ENCODE measurements at places on chromosomes 1 and 21.
A peak's percentile ranks its signal among the peaks of the same experiment; 100 is the strongest.

- no peak for DNase-seq
Observed at GRCh38 chr1:116078699-116079223, 32.4 kb upstream of the MAB21L3 start.

DNA sequence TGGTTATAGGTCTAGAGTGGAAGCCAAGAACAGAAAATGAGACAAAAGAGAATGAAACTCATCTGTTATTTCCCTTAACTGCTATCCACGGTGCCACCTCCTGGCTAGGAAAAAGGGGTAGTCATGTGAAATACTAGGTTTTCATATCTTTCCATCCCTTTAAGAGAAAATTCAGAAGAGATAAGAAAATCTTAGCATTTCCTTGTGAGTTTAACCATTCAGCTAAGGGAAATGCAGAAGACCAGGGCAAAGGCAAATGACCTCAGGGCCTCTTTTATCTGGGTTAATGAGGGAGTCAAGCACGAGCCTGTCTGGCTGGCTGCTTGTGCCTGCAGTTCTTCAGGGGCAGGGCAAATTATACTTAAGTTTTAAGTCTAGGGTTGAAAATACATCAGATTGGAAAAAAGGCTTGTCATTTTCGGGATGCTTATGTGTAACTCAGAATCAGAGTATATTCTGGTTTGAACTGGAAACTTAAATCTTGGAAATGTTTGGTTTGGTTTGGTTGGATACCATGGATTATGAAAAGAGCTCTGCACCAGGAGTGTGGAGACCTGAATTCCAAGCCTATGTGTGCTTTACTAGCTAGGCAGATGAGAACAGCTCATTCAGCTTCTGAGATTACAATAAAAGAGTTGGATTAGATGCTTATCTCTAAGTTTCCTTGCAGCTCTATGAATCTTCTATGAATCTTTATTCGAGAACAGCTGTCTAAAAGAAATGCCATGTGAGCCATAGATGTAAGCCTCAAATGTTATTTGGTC, 19.9 kb downstream of the NIBAN1 start:
- peak; percentile 57 for DNase-seq

- DNase-seq, result peak; percentile 37
Observed at GRCh38 chr1:107196973-107197562, 56.2 kb downstream of the NTNG1 start.

GRCh38 chr21:32459972-32460371, 47.5 kb downstream of the EVA1C start:
- no peak for DNase-seq

GRCh38 chr1:64569411-64569810, 99.5 kb downstream of the CACHD1 start:
- DNase-seq, result no peak

- DNase-seq, result no peak
Observed at GRCh38 chr1:20074725-20075171, 4.8 kb downstream of the PLA2G5 start.

GRCh38 chr1:214979191-214979590, 103.3 kb upstream of the KCNK2 start:
- DNase-seq, result no peak

DNA sequence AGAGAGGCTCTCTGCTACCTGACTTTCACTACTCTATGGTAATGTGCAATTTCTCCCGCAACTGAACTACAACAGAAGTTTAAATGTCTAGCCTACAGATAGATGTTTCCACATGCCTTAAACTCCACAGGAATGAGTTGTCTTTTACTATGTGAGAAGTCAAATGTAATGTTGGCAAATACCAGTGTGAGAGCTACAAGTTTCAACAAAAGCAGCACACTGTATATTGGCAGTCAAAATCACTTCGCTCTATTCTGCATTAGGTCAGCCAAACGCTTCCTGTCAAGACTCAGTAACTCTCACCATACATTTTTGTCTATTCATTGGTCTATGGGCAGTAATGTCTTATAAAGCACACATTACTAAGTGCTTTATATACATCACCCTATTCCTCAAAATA, 41.9 kb downstream of the LUZP1 start:
- DNase-seq, result no peak
